ENCODE measurements at places on chromosomes 16 and 17.

GRCh38 chr16:46972429-46973206, 856 bp downstream of the DNAJA2 start:
- peak; percentile 73 for DNase-seq

DNA sequence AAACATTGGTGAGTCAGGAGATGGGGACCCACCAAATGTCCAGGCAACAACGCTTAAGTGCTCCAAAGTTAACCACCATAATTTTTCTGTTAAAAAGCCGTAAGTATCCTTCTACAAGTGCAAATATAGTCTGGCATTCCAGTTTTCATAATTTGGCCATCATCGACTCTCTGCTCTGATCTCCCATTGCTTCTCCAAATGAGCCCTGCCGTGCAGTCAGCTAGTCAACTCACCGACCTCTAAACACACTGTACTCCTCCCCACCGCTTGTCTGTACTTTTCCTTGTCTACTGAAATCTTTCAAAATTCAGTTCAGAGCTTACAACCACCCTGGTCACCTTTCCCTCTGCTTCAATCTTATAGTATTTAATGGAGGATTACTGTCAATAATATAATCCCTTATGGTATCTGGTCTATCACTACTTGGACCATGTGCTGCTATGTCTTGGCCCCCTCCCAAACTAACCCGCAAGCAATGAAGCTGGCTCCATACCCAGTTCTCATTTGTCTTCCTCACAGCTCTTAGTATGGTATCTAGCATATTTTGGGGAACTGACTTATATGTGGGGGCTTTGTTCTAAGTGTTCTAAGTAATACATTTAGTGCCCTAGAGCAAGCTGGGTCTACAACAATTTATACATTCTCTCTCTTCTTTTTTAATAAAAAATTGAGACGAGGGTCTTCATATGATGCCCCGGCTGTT, 52.7 kb upstream of the SLC25A19 start:
- DNase-seq: no peak

GRCh38 chr16:86245351-86245750, 265.0 kb upstream of the FOXF1 start:
- no peak for DNase-seq

DNA sequence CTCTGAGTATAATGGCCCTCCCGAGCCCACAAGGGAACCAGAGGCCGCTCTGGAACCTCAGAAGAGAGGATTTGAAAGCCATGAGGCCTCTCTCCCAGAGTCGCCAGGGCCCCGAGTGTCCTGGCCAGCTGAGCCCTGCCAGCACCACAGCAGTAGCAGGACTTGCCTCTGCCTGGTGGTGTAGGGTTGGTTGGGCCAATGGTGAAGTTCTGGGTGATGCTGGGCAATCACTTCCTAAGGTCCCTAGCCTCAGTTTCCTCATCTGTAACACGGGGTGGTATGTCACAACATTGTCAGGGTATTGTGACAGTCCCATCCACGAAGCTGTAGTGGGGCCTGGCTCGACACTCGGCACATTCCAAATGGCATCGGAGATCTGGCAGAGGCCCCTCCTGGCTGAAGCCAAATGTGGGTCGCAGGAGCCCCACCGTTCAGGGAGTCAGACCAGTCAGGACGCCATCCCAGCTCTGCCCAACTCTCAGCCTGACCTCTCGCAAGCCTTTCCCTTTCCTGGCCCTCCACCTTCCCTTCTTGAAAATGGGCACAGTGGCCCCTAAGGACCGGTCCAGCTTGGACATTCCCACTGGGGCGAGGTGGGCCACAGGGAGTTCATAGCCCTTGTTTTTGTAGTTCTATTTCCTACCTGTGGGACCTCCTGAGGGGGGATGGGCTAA, 1.7 kb downstream of the NATD1 start:
- no peak for DNase-seq

GRCh38 chr17:15955793-15956541, 11.0 kb downstream of the ADORA2B start:
- DNase-seq: no peak

DNA sequence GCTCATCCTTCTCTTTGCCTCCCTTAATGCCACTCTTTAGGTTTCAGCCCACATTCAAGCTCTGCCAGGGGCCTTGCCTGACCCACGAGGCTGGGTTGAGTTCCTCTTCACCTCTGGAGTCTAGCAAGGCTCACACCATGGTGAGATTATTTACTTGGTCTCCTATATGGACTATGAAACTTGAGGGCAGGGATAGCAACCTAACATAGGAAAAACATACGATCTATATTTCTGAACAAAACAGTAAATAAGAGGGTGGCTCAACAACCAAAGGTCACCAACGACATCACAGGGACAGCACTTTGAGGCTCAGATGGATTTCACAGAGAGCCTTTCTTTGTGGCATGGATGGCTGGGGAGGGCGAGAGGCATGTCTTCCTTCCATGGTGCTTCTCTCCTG, 197.0 kb downstream of the MAF start:
- DNase-seq: no peak

DNA sequence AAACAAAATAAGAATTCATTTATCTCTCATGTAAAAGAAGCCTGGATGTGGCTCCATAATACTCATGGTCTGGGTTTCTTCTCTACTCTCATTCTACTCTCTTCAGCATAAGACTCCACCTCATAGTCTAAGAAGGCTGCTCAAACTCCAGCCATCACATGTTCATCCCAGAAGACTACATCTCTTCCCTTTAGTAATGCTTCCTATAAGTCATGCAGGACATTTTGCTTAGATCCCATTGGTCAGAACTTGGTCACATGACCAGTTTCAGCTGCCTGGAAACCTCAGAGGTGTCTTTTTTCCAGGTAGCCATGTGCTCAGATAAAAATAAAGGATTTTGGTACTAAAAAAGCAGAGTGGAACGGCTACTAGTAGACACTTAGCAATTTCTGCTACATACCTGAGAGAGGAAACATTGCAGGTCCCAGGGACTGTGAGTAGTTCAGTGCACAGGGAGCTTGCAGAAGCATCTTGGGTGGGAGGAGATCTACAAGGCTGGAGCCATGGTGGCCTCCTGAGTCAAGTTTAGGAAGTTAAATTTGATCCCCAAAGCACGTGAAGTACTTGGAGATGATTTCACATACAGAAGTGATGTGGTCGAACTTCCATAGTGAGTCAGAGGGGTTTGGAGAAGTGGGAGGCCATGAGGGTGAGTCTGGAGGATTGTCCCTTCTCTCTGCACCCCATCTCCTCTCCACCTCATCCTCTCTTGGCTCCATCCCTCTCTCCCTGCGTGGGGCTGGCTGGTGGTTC, 110.2 kb downstream of the CCDC182 start:
- no peak for DNase-seq

DNA sequence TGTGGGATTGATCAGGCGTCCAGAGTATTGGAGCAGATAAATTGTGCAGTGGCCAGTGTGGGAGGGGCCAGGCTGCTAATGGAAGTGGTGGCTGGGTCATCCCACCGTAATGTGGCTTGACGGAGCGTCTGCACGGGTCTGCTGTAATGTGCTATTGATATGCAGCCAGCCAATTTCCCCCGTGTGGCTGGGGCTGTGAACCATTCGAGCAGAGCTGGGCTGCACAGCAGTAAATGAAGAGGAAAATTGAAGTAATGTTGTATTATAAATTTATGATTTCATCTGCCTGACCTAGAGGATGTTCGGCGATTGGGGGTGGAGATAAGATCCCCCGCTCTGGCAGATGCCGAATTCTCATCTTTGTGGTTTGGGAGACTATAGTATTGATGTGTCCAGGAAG, 121.5 kb downstream of the CCDC182 start:
- no peak for DNase-seq

- DNase-seq: no peak
These were observed 49.1 kb upstream of the PMFBP1 start for GRCh38 chr16:72220875-72221629.

GRCh38 chr16:52581530-52581929, 34.6 kb upstream of the TOX3 start:
- DNase-seq: no peak

- peak; percentile 29 for DNase-seq
These were observed 44.1 kb downstream of the SLC7A5 start for GRCh38 chr16:87824991-87825841.

Measured in activated CD4-positive, alpha-beta T cell treated with anti-CD3 and anti-CD28 coated beads for 36 hours (primary cell).